Fibroblast of skin of right quadriceps (primary cell): ENCODE measurements at places on chromosomes 4 and X.

DNA sequence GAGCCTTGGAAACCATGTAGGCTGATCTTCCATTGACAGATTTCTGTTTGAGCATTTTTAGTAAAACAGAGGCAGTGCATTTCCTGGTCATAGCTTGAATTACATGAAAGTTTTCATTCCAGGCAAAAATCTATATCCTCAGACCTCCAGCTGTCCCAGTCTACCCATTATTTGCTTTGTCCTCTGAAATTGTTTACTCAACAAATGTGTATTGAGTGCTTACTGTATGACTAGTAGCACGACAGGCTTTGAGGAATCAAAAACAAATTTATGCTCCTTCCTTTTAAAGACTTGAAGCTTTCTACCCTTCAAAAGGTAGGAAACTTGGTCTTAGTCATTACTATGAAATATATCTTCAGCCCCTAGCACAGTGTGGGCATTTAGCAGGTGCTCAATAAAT lies 307.9 kb upstream of the IGFBP7 start:
- no peak for DNase-seq

DNA sequence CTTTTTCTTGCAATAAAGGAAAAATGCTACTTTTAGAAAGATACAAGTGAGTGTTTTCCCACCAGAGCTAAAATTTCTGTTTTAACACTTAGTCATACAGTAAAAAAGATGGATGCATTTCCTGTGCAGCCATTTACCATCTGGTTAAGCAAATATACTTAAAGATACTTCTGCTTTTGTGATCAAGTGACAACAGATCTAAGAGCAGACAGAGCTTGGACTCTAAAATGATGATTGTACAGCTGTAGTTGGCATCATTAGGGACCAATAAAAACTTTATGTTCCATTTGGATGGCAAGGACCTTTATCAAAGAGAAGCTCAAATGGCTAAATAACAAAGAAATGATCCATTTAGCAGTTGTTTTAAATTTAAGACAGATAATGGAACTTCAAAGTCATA lies 270.8 kb downstream of the FSTL5 start:
- no peak for DNase-seq

- DNase-seq = no peak
Observed at GRCh38 chr4:4862665-4863482, 3.4 kb downstream of the MSX1 start.

DNA sequence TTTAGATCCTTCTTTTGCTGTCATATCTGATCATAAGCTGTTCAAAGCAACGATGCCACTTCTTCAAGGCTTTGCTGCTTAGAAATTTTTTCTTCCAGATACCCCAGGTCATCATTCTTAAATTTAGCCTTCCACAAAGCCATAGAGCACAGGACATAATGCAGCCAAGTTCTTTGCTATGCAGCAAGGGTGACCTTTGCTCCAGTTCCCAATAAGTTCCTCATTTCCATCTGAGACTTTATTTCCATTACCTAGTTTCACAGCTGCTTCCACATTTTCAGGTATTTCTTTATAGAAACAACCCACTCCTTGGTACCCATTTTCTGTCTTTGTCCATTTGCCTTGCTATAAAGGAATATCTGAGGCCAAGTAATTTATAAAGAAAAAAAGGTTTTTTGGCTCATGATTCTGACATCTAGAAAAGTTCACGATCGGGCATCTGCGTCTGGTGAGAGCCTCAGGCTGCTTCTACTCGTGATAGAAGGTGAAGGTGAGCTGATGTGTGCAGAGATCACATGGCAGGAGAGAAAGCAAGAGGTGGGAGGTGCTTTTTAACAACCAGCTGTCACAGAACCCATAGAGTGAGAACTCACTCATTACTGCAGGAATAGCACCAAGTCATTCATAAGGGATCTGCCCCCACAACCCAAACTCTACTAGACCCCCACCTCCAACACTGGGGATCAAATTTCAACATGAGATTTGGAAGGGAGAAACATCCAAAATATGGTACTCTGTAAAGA lies 11.8 kb upstream of the TASL start:
- DNase-seq = no peak

DNA sequence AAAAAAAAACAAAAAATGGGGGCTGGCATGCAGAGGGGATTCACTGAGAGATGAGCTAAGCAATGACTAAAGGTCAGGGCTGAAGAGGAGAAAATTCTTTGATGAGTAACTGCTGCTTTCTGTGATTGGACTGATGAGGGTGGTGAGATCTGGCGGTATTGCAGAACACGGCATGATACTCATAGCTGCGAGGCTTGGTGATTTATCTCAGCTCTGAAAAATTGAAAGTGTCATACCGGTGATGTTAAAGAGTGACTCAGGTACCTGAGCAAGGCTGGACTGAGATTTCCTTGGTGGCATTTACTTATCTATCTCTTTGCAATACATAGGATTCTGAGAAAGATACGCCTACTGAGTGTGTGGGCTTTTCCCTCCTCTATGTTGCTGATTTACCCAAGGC lies 204.1 kb upstream of the DDX53 start:
- peak; percentile 0 for DNase-seq

DNA sequence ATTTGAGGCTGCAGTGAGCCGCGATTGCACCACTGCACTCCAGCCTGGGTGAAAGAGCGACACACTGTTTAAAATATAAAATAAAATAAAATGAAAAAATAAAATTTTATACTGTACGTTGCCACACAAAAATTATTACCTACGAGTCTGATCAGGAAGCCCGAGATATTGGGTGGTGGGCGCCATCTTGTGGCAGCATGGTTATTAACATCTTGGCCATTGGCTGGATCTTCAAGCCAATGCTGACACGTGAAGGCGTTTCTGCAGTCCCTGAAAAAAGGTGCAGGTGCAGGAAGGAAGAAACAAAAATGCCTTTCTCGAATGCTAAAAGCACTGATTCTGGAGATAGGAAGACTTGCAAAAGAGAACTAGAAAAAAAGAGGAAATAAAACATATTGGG lies 4.9 kb upstream of the TLR8 start:
- peak; percentile 35 for DNase-seq

- peak; percentile 94 for DNase-seq
Observed at GRCh38 chr4:137370206-137370633, 162.1 kb downstream of the PCDH18 start.

DNA sequence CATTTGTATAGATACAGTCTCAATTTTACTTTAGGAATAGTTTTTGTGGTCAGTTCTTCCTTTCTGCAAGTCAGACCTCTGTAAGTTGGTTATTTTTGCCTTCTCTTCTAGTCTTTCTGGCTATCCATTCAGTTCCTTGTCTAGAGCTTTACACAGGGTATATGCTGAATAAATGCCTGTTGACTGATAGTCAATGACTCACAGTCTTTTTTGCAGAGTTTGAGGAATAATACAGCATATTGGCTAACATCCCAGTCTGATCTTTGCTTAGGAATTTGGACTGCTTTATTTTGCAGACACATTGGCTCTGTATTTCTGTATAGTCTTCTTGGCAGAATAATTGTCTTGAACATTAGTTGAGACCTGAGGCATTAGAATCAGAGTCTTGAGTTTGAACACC lies 132.4 kb downstream of the MAGEC1 start:
- DNase-seq = peak; percentile 21

DNA sequence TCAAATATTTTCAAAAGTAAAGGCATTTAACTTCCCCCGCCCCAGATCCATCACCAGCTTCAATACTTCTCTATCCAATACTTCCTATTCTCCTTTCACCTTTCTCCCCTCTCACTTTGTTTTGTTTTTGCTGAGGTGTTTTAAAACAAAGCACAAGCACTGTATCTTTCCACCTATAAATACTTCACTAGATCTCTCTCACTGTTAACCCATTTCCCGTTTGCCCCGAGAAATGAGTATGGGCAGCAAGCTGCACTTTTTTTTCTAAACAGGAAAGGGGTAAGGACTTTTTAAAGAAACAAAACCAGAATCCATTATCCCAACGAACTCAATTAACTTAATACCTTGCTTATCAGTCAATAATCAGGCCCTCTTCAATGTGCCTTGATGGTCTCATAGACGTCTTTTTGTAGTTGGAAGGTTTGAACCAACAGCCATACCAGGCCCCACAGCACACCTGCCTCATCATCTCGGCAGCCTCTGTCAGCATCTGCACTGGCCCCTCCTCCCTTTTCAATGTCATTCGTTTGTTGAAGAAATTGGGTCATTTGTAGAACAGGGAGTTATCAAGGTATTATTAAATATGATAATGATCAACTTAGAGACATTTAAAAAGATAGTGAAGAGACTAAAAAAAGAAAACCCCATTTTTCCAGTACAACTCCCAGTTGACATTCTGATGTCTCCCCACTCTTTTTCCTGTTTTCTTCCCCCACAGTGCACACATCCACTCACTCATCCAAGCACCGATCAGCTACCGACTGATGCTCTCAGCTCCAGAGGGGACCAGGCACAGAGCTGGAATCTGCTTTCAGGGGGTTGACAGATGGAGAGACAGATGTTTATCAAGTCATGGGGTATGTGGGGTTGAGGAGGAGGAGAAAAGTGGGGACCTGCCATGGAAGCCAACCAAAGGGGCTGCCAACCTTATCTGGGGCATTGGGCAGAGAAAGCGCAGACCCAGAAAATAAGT lies 25.8 kb downstream of the CRMP1 start:
- no peak for DNase-seq

DNA sequence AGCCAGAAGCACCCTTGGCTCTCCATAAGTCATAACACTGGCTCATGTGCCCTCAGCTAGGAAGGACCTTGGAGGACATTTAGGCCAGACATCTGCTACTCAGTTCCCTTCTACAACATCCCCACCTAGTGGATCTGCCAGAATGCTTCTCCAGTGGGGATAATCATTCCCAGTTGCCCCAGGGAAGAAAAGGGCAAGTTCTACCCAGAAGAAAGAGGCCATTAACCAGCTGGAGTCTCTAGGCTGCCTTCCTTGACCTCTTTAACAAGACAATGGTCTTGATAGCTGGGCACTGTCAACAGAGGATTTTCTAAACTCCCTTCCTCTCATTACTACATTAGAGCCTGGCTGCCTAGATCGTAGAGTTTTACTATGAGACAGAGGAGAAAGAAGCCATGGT lies 42.0 kb downstream of the LGI2 start:
- DNase-seq = peak; percentile 32
